Stimulated activated CD4-positive, alpha-beta T cell treated with anti-CD3 and anti-CD28 coated beads, Interleukin-2, amount 100 ng/mL, for 24 hours (primary cell): ENCODE measurements at places on chromosomes 7 and 10.

- no peak for DNase-seq
Observed at GRCh38 chr10:29472301-29473086, 162.3 kb downstream of the SVIL start.

DNA sequence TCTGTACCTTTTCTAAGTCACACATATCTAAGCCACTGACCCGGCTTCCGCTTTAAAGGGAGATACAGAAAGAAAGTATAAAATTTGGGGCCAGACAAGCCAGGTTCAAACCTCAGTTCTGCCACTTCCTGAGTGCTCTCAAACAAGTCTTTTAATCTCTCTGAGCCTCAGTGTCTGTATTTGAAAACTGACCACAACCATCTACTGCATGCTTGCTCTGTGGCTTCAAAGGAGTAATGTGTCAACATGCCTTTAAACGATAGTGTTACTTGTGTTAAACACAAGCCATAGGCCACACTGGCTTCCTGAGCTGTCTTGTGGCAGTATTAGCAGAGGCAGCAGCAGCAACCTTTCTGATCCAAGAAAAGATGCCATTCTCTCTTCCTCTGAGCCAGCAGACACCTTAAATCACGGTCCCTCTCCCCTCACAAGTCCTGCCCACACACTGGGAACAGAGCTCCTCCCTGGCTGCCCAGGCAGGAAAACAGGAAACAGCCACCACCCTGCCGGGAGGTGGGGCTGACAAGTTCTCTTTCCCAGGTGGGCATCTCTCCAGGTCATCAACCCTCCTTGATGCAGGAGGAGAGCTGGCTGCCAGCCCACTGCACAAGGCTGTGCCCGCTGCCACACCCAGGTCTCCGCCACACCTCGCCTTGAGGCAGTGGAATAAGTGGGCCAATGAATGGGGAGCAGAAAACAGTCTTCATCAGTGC, 10.7 kb downstream of the HIP1 start:
- DNase-seq = peak; percentile 29

DNA sequence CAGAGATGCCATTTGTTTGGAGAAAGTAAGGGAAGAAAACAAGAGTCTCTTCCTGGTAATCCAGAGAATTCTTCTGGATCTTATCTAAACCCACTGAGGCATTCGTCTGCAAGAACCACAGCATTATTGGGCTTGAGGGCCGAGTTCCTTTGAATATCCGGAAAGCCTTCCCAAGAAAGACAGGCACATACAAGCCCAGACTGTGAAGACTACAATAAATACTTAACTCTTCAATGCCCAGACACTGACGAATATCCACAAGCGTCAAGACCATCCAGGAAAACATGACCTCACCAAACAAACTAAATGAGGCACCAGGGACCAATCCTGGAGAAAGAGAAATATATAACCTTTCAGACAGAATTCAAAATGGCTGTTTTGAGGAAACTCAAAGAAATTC, 99.0 kb downstream of the RNF32 start:
- DNase-seq = no peak

DNA sequence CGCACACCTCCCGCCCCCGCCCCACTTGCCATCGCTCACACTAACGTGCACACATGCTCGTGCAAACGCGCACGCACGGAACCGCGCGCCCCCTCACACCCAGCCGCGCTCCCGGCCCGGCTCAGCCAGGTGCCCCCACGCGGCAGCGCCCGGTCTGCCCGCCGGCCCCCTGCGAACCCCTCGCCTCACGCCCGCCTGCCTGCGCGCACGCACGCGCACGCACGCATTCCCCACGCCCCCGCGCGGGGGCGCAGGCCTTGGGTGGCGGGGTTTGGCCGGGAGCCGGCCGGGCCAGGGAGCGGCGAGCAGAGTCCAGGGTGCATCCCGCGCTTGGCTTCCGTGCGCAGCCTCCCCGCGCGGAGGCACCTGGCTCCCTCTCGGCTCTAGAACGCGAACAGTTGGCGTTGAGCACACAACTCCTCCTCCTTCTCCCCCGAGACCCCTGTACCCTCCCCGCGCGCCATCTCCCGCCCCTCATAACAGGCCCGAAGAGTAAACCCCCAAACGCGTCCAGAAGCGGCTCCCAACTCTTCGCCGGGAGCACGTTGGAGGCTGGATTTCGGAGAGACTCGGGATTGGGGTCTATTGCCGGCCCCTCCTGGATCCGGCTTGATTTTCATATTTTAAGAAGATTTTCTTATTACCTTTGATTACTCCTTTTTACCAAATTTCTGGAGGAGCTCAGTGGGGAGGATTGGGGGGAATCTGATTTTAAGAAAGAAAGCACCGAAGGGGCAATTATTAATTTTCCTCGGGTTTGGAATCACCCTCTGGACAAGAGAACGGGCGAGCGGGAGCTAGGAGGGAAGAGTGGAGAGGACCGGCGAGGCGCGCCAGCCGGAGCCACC, 527 bp upstream of the SORCS3 start:
- DNase-seq = no peak

DNA sequence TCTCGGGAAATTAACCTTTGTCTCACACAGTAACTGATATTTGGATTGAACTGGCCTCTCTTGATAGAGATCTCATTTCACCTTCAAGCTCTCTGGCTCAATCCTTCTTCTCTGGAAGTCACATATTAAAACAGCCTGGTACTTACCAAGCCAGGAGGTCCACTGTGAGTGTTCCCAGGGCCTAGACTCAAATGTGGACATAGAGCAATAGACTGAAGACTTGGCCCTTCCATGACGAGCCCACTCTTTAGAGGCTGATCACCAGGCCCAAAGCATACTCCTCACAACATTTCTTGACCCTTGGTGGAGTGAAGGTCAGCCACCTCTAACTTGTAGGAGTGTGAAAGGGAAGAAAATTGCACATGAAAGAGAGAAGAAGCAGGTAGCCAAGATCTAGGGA, 38.5 kb downstream of the COL1A2 start:
- DNase-seq = no peak

GRCh38 chr7:8536431-8536830, 103.0 kb downstream of the NXPH1 start:
- DNase-seq = no peak

DNA sequence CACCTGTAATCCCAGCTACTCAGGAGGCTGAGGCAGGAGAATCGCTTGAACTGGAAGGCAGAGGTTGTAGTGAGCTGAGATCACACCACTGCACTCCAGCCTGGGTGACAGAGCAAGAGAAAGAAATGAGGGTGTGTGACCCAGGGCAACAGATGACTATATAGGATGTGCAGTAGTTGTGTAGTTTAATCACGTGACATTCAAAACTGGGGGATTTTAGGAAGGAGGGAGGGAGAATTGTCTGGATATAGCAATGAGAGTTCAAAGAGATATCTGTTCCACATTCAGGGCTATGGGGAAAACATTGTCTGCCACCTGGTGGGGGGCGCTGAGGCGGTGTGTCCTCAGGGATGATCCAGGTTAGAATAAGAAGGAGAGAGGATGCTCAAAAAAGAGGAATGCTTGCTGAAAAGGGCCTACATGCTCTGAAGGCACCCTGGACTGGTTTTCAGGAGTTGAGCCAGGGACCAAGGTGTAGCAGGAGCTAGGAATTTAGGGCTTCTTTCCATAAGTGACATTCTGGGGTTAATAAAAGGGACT, 7.8 kb upstream of the ZYX start:
- DNase-seq = no peak

- DNase-seq = no peak
Observed at GRCh38 chr10:123413353-123413752, 252.8 kb upstream of the GPR26 start.

DNA sequence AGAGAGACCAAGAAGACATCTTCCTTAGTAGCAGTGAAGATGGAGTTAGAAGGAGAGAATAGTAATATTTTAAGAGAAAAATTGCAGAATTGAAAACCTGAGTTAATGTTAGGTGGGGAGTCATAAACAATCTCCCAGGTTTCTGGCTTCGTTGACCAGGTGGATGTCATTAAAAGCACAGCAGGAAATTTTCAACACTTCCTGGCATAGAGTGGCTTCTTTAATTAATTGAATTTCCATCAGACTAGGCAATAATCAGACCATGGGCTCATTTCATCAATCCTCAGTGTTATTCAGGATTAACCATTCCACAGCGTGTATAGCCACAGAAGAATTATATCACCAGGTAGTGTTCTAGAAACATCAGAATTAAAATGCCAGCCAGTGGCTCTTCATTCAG, 268.2 kb downstream of the CCDC3 start:
- no peak for DNase-seq

DNA sequence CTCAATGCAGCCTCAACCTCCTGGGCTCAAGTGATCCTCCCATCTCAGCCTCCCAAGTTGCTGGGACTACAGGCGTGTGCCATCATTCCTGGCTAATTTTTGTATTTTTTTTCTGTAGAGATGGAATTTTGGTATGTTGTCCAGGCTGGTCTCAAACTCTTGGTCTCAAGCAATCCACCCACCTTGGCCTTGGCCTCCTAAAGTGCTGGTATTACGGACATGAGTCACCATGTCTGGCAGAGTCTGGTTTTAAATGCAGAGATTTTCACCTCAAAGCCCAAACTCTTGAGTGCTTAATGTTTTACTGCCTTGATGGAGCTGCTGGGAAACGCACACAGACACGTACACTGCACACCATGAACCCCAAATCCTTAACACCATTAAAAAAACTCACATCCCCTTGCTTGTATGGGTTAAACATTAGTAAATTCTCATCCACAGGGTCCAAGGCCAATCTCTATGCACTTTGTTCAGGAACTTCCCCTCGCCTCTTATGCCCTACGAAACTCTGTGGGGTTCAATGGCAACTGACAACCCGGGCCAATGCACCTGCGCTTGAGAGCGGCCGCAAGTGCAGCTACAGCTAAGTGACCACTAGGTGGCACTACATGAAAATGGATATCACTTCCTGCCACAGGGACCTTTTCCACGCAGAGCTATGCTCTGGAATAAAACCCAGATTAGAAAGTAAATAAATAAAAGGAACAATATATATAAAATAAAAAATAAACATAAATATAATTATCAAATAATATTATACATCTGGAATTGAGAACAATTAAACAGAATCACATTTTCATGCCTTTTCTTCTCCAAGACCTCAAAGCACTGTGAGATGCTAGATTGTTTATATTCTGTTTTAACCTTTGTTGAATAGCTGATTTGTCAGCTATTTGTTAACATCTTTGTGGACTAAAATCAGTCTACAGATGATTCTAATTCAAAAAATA, 66.9 kb upstream of the AFAP1L2 start:
- peak; percentile 66 for DNase-seq

GRCh38 chr10:112634096-112634830, 187.2 kb downstream of the VTI1A start:
- no peak for DNase-seq

GRCh38 chr7:50729962-50730361, 52.7 kb downstream of the GRB10 start:
- DNase-seq = no peak

GRCh38 chr7:55081472-55082227, 62.8 kb downstream of the EGFR start:
- DNase-seq = no peak

DNA sequence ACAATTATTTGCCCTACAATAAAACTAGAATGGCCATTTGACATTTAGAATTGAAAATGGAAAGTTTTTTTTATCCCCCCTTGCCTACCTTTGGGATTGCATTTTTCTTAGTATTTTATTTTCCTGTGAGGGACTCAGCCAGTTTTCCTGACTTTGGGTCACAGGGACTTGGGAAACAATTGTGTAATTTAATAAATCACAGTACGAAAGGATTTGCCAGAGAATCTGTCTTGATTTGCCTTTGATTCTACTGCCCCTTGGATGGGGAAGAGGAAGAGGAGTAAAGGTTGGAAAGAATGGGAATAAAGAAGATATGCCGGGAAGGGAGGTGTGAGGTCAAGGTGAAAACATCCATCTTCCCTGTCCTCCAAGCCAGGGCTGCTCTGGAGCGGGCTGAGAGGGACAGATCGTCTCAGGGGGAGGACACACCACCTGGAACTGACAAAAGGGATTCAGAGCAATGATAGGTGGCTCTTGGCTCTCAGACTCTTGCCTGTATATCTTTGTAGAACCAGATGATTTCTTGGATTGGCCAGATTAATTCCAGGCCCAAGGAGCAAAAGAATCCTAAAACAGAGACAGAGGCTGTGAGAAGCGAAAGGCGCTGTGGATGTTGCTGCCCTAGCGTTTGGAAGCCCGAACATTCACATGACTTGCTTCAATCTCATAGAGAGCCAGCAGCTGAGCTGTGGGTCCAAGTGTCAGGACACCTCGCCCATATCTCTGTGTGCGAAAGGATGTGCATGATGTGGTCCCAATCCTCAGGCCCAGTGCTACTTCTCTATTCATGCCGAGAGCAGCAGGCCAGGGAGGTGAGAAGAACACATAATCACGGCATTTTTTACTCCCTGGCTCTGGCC, 50.3 kb upstream of the ZEB1 start:
- DNase-seq = no peak

DNA sequence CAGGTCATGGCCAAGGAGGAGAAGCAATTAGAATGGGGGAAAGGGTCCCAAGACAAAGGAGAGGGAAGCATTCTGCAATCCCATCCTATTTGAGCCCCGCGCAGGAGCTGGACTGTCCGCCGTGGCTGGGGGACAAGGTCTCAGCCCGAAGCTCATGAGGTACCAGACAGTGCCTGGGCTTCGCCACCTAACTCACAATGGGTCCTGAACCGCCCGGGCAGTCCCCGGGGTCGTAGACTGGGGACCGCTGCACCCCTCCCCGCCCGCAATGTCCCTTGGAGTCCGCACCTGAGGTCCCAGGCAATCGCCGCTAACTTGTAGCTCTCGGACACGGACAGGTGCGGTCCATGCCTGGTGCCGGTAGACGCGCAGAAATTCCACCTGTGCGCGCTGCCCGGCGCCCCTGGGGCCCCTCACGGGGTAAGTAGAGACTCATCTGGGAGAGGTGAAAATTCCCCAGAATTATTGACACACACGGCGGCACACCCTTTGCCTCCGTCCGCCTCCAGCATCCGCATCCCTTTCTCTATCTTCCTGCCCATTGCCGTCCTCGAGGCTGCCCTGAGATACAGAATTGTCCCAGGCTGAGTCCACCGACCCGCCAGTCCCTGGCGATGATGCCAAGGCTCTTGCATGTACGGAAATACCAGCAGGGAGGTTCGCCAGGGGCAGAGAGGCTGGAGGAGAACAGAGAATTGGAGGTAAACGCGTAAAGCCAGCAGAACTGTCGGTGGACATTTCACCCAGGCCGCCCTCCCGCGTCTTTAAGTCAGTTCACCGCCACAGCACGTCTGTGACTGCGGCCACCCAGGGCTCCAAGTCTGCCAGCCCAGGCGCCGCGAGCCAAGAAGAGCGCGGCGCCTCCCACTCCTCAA, 1.8 kb downstream of the CHRM2 start:
- no peak for DNase-seq

- no peak for DNase-seq
Observed at GRCh38 chr10:119161680-119162451, 3.6 kb downstream of the SFXN4 start.

DNA sequence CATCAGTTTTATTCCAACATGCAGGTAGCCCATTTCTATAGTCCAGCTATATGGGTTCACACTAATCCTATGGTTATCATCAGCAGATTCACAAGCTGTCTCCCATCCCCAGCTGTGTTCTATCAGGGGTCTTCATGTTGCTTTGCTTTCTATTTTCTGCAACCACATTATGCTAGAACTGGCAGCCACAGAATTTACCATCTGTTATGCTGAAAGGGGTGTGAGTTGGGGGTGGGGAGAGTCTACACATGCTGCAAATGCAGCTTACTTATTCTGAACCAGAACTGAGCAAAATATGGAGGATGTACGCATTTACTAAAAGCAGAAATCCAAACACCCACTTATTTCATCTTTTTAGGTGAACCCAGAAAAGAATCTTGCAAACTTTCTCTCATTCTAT, 32.9 kb downstream of the SHTN1 start:
- DNase-seq = no peak
